ENCODE measurements at places on chromosomes 7 and 10.
A peak's percentile ranks its signal among the peaks of the same experiment; 100 is the strongest.

- no peak for DNase-seq
Observed at GRCh38 chr10:104057717-104058116, 28.0 kb downstream of the COL17A1 start.

DNA sequence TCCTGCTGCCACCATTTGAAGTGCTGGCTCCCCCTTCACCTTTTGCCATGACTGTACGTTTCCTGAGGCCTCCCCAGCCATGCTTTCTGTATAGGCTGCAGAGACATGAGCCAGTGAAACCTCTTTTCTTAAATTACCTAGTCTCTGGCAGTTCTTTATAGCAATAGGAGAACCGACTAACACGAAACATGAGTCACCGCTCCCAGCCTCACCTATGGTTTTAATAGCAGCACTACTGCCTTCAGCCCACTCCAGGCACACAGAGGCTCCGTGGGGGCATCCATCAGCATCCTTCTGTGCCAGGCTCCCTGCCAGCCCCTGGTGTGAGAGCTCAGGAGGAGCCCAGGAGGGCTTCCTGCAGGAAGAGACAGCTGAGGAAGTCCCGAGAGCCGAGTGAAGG is 5.5 kb upstream of the ZNF316 start:
- DNase-seq: no peak

- no peak for DNase-seq
Observed at GRCh38 chr10:114045136-114046086, 1.7 kb downstream of the ADRB1 start.

DNA sequence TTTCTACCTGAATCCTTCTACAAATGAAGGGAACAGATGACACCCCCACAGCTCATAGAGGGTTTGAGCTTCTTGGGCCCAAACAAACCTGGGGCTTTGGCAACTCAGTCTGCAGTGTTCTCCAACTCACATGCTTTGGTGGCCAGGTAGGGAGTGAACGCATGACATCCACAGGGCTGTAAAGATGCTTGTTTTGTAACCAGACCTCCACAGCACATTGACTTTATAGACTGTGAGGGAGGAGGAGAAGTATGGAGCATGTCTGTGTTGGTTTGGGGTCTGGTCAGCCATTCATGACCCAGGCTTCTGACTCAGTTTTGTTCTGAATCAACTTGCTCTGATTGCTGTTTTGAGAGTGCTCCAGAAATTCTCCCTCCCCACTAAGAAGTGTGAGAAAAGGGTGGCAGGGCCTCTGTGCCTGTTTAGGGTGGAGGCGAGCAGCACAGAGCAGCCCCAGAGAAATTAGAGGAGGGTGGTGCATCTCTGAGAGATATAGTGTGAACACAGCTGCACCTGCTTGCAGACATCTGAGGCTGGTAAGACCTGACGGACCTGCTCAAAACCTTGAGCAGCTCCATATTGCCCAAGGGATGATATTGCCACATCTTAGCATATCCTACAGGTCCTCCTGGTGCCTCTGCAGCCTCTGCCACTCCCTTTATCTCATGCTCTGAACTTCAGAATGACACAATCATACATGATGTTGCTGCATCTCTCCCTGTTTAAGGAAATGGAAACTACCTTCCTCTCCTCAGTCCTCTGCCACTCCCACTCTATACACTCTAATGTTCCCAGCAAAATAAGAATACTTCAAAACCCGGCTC is 287.7 kb downstream of the ABCA13 start:
- no peak for DNase-seq

DNA sequence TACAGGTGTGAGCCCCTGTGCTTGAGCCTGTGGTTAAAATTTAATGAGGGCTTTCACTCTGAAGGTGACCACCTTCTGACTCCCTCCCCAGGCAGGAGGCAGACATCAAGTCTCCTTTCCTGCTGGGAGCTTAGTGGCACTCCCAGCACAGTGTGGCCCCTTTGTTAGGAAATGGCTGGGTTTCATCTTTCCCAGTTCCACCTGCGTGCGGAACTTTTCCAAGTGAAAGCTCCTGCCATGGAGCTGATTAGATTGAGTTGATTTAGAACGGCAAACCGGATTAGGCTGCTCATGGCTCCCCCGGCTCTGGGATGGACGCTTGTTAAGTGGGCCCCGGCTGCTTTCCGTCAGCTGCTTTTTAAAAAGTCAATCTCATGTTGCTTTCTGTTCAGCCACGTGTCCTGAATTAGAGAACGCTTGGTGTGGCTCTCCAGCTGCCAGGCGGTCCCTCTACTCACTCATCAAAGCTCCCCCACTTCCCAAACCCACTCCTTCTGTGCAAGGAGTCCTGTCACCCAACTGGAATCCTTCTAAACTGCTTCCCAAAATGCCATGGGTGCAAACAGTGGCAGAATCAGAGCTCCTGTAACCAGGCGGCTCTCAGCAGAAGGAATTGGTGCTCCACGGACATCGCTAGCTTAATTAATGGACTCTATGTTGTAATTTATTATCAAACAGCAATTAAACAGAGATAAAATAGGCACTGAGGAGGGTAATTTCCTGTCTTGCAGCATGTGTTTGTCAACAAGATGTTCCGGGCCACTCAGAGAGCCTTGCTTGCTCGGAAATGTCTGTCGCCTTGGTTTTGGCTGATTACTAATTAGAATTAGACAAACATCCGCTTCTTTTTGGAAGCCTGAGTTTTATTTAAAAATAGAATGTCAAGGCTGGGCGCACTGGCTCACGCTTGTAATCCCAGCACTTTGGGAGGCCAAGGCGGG is 551.2 kb downstream of the GALNT17 start:
- DNase-seq: no peak

GRCh38 chr10:1677307-1677939 is 59.9 kb downstream of the ADARB2 start:
- DNase-seq: no peak

GRCh38 chr7:105097619-105098018 is 83.6 kb downstream of the KMT2E start:
- no peak for DNase-seq

GRCh38 chr7:25996006-25996408 is 156.0 kb upstream of the NFE2L3 start:
- DNase-seq: no peak

GRCh38 chr10:78288663-78289062 is 255.0 kb downstream of the RPS24 start:
- DNase-seq: no peak

GRCh38 chr10:110859973-110860376 is 11.8 kb upstream of the PDCD4 start:
- DNase-seq: no peak

DNA sequence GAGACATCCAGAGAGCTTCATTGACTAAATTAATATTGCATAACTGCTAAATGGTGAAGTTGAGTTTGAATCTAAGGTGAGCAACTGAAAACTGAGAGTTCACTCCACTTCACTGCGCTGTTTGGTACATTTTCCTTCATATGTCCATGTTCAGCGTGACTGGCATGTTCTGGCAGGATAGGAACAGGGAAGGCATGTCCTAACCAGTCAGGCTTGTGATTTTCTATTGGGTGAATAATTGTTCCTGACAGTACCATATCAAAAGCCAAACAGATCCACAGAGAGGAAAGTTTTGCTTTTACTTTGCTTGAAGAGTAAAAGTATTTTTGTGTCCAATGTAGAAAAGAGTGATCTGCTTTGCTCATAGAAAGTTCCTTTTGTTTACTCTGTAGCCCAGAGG is 53.2 kb downstream of the WDFY4 start:
- no peak for DNase-seq

- DNase-seq: no peak
Observed at GRCh38 chr7:94571816-94572215, 62.2 kb downstream of the CASD1 start.

GRCh38 chr7:2729031-2729892 is 41.3 kb downstream of the AMZ1 start:
- no peak for DNase-seq

GRCh38 chr10:113340282-113340681 is 212.6 kb upstream of the HABP2 start:
- DNase-seq: no peak

DNA sequence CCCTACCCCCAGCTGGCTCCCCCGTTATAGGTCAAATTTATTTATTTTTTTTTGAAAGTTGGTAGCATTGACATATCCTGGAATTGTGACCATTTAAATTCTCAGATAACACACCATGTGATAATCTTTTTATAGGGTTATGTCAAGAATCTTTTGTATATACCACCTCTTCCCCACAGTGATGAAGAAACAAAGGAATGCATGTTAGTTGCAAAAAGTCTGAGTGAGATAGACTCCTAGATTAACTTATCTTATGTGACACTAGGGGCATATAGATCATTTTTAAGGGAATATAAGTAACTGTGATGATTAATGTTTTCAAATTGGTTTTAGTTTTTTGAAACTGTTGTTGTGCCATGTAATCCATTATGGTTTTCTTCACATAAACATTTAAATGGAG is 68.3 kb downstream of the MLLT10 start:
- DNase-seq: no peak

DNA sequence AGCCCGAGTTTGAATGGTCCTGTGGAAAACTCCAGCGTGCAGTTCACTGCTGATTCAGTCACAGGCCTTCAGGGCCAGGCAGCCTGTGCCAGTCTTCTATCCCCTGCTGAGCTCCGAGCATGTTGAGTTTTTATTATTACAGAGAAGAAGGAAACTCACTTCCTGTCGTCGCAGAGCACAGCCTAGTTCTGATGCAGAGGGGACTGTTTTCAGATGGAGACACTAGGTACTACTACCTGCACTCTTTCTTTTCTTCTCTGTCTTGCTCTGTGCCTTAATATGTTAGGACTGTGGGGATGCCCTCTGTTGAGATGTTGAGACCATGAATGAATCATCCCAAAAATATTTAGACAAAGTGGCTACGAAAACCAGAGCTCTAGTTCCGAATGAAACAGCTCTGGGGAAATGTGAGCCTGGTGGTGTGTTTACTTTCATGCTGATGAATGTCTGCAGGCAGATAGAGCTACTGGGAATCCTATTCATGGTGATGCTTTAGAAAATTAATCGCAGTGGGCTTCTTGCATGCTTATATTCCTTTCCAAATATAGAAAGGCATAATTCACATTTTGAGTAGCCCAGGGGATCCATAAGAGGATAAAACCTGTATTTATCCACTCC is 29.6 kb downstream of the CASP7 start:
- no peak for DNase-seq

- no peak for DNase-seq
Observed at GRCh38 chr10:98353170-98353569, 61.8 kb downstream of the PYROXD2 start.

DNA sequence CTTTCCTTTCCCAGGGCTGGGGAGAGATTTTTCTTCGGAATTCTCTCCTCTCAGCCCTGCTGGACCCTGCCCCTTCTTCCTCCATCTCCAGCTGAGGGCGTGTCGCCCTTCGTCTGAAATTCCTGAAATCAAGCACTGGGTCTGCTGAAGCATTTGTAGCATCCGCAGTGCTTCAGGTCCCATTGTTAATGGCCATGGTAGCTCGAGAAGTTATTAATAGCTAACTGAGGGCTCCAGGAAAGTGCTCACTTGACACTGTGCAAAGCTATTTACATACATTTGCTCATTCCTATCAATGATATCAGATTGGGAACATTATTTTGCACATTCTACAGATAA is 515 bp downstream of the FAM149B1 start:
- no peak for DNase-seq

- no peak for DNase-seq
Observed at GRCh38 chr7:2508327-2509215, 11.0 kb upstream of the LFNG start.

DNA sequence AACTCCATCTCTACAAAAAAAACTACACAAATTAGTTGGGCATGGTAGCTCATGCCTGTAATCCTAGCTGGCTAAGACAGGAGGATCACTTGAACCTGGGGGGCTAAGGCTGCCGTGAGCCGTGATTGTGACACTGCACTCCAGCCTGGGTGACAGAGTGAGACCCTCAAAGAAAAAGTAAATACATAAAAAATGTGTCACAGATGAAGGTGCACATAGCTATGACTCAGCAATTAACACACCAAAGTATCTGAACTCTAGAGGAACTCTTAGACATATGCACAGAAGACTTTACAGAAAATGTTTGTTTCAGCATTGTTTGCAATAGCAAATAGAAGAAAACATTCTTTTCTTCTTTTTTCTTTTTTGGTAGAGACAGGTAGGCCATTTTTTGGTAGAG is 8.3 kb downstream of the C10orf62 start:
- no peak for DNase-seq

DNA sequence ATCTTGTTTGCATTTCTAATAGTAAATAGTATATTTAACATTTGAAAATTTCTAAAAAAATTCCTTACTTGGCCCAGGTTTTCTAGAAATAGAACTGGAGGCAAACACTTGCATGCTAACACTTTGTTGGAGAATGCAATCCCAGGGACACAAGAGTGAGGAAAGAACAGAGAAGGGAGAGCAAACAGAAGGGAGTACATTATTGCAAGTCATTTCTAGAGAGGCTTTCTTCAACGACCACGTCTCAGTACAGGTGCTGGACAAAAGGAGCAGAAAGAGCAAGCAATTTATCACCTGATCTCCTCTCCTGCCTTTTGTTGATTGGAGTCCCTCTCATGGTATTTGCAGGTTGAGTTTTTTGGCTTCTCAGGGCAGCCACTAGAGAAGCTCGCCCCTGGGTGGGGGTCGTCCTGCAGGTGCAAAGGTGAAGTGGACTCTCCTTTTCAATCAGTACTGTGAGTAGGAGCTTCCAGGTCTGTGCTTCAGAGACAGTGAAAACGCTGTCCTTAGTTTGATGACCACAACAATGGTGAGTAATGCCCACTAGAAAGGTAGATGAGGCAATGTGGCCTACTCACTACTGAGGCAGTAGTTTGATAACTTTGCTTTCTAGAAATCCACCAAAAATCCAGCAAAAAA is 5.2 kb downstream of the CPED1 start:
- DNase-seq: no peak

GRCh38 chr10:68362590-68362989 is 29.9 kb upstream of the PBLD start:
- no peak for DNase-seq

- DNase-seq: no peak
Observed at GRCh38 chr10:5832946-5833345, 19.7 kb upstream of the GDI2 start.

- DNase-seq: no peak
Observed at GRCh38 chr7:144474800-144475615, 71.5 kb upstream of the NOBOX start.

GRCh38 chr7:117173035-117173770 is 149.7 kb downstream of the WNT2 start:
- no peak for DNase-seq

GRCh38 chr10:113520690-113521474 is 32.0 kb upstream of the HABP2 start:
- peak; percentile 46 for DNase-seq

DNA sequence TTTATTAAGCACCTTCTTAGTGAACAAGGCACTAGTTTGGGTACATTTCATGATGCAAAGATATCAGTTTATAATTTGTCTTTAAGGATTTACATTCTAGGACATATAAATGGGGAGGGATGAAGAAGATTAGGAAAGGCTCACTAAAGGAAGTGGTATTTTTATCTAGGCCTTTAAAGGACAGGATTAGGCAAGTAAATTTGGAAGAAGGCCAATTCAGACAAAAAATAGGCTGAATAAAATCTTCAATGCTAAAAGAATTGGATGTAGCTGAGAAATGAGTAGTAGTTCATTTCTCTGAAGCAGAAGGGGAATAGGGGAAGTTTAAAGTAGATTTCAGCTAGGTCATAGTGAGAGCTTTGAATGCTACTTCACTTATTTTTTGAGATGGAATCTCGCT is 4.8 kb upstream of the FAM24B start:
- DNase-seq: no peak
